ENCODE measurements at places on chromosomes 1 and 21.

- no peak for DNase-seq
These were observed 8.0 kb upstream of the NAV1 start for GRCh38 chr1:201530741-201531531.

- DNase-seq, result no peak
These were observed 359.2 kb upstream of the DPYD start for GRCh38 chr1:98280049-98280448.

GRCh38 chr1:160859166-160859565 is 3.5 kb downstream of the CD244 start:
- DNase-seq, result no peak

DNA sequence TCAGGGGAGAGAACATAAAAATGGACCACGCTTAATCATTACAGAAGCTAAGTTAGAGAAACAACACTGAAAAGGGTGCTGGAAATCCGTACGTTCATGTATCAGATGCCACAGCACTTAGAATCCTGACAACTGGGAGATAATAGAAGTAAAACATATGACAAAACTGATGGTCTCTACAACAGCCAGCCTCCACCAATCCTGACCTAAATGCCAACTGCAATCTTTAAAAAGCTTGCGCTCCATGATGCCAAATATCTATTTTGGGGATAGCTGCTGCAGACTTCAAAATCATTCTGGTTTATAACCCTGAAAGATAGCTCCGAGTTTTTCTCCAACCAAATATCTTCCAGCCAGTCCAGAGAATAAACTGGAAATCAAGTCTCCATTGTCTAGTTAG is 178.3 kb downstream of the RERE start:
- DNase-seq, result no peak

DNA sequence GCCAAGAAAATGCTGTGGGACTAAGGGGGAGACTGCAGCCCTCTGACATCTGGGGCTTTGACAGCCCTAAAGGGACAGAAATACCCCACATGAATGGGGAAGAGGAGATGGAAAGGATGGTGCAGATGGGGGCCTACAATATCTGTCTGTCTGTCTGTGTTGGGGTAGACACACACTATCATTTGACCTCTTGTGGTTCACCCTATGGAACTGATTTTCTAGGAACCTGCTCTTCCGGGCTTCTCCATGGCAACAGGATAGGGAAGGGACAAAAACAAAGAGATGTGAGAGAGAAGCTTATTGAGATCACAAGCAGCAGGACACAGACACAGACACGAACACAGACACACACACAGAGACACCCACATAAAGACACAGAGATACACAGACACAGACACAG is 17.1 kb downstream of the KIF21B start:
- no peak for DNase-seq

GRCh38 chr1:236458996-236459395 is 64.8 kb upstream of the LGALS8 start:
- no peak for DNase-seq
